ENCODE measurements at places on chromosomes 16 and 17.

- no peak for DNase-seq
Measured at GRCh38 chr16:13994239-13995106, 74.5 kb downstream of the ERCC4 start.

- no peak for DNase-seq
Measured at GRCh38 chr16:57236022-57236350, 9.1 kb upstream of the ARL2BP start.

DNA sequence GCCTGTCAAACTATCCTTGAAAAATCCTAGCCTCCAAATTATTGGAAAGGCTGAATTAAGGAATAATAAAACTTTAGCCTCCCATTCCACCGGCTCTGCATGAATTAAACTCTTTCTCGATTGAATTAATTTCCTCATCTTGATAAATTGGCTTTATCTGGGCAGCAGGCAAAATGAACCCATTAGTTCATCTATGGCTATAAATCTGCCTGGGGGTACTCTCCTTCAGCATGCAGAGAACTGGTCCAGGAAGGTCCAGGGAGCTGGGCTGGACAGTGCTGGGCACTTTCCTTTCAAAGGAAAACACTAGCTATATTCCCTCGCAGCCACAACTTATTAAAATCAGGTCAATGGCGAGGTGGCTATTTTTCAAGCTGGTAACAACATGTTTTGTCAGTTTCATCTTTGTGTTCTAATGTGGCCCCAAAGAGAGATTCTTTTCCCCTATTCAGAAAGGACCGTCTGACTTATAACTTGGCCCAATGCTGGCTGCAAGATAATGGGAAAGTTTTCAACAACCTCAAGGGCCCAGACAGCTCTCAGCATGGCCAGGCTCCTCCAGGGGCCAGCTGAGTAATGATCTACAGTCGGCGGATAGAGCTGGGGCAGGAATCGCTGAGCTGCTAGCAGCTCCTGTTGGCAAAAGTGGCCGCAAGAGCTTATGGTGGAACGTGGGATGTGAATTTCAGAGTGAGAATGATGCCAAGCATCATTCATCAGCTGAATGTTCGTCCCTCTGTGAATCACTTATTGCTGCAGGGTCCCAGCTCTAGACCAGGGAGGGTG is 326.9 kb downstream of the SLC39A11 start:
- no peak for DNase-seq

- no peak for DNase-seq
Measured at GRCh38 chr16:75062135-75062975, 54.2 kb downstream of the LDHD start.

DNA sequence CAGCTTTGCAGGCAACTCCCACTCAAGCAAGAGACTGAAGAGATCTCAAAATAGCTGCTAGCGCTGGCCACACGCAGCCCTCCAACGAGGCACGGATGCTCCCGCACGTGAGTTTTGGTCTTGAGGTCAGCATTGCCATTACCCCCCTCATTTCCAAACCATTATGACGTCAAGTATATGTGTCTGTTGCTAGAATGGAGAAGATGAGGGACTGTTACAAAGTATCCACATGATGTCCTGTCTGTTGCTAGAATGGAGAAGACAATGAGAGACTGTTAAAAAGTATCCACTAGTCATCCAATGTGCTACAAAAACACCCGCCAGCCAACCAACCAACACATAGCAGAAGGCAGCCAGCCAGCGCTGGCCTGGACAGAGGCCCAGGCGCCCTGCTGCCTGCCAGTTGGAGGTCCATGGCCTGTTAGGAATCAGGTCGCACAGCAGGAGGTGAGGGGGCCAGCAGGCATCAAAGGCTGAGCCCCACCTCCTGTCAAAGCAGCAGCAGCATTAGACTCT is 24.8 kb downstream of the KLHDC4 start:
- DNase-seq = no peak

GRCh38 chr17:60193482-60193881 is 43.7 kb downstream of the CA4 start:
- no peak for DNase-seq

GRCh38 chr17:10661437-10661836 is 4.3 kb upstream of the MYH3 start:
- peak; percentile 43 for DNase-seq

DNA sequence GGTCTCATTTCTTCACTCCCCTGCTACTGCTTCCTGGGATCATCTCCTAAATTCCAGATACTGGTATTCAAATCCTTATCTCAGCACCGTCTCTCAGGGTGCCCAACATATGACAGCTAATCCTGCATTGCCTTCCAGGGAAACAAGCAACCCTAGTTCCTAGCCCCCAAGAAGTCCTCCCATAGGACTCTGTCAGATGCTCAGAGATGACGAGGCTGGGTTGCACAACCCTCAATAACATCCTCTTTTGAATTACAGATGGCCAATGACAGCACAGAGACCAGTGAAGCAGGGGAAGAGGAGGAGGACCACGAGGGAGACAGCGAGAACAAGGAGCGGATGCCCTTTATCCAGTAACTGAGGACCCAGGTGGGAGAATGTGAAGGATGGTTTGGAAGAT is 45.0 kb upstream of the CLEC3A start:
- DNase-seq = no peak

- DNase-seq = no peak
Measured at GRCh38 chr16:10987361-10988163, 43.2 kb downstream of the CLEC16A start.

DNA sequence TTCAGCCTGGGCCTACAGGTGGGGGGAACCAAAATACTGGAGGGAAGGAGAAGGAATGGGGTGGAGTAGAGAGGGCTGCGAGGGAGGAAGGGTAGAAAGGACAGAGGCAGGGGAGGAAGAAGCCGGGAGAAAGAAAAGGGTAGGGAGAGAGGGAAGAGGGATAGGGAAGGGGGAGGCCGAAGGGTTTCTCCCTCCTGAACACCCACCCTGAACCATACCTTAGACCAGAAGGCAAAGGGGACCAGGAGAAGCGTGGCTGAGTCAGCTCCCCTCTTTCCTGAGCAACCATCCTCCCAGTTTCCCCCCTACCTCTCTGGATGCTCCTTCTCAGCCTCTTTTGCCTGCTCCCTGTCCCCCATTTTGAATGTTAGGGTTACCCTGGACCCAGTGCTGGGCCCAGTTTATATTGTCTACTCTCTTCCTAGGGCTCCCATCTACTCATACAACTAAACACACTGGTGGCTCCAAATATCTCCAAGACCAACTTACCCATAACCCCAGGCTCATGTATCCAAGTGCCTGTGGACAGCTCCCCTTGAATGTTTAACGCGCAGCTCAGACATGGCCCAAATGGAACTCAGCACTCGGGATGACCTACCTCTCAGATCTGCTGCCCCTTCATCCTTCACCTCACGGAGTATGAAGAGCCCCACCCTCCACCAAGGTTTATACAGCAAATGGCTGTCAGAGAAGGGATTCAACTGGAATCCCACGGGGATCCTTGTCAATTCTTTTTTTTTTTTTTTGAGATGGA is 7.8 kb downstream of the TSPOAP1 start:
- no peak for DNase-seq

DNA sequence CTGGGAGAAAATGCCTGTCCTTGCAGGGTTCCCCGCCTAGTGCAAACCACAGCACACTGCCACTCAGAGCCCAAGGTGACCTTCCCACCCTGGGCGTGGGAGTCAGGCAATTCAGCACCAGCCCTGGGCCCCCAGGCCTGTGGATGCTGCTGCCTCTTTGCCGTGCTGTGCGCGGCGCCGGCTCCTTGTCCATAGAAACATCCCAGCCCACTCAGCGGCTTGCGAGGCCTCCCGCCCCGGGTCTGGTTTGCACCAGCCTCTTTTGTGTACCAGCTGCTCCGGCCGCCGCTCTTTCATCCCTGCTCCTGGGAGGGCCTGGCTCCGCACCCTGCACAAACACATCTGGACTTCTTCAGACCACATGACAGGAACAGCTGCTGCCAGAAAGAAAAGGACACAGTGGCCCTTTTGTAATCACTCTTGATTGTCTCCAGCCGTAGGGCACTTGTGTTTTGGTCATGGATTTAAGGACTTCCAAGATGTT is 75.4 kb upstream of the SDK2 start:
- DNase-seq = no peak

- DNase-seq = no peak
Measured at GRCh38 chr17:33073416-33073815, 81.8 kb downstream of the SPACA3 start.
